ENCODE measurements at places on chromosomes 11 and 22. TPM values are rescaled to one million over a fixed set of nuclear protein-coding genes. Genes with fewer than 3 reads are reported as not detected.

Gene LYVE1
- 1.4 TPM for total RNA-seq

Gene OLFML1
- 0.69 TPM for total RNA-seq

Gene UPB1
- 1.2 TPM for total RNA-seq

Gene TTC36
- total RNA-seq: 0.40 TPM

Gene OR56A1
- total RNA-seq: not detected

Gene CKAP5
- total RNA-seq: 220 TPM

Gene SMIM35
- total RNA-seq: not detected

Gene KRTAP5-11
- not detected for total RNA-seq

Gene MUS81
- total RNA-seq: 25.6 TPM

Gene OR8D4
- not detected for total RNA-seq

Gene CRYBB2
- not detected for total RNA-seq

Gene ASCC2
- total RNA-seq: 26.3 TPM

- DNase-seq: no peak
These were observed 43.2 kb downstream of the NAT10 start for GRCh38 chr11:34148504-34149165.

- no peak for DNase-seq
These were observed 47.6 kb downstream of the LIF start for GRCh38 chr22:30198921-30199320.

DNA sequence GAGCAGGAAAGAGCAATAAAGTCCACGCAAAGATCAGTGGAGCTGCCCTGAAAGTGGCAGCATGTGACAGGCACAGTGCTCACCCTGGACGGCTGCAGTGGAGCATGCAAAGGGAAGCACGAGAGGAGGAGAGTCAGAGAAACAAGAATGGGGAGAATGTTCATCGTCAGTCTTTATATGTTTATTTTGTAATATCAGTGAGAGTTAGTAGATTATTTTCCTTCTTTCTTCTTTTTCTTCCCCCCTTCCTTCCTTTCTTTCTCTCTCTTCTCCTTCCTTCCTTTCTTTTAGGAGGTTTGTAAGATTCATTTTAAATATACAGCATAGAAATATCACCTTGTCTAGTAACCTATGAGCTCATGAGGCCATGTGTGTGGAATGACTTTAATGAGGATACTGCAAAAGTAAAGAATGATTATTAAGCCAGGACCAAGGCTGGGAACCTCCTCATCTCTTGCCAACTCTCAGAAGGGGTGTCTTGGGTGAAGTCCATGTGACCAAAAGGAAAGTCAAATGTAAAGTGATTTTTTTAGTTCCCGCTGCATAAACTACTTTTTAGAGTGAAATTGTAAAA is 321.1 kb downstream of the AASDHPPT start:
- DNase-seq: no peak

DNA sequence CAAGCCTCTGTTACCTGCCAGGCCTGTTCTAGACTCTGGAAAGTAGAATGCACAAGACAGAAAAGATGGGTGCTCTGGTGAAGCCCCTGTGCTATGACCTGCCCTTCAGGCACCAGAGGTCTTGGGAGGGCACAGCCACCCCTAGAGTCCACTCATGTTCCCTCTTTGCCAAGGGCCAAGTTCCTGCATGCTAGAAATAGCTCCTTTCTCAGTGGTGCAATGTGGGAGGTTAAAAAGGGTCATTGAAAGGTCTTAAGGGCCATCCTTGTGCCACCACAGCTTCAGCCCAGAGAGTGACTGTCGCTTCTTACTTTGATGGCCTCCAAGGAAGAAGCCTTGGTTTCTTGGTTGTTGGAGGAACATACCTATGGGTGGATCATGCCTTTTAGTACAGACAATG is 84.6 kb upstream of the PARVA start:
- DNase-seq: no peak

DNA sequence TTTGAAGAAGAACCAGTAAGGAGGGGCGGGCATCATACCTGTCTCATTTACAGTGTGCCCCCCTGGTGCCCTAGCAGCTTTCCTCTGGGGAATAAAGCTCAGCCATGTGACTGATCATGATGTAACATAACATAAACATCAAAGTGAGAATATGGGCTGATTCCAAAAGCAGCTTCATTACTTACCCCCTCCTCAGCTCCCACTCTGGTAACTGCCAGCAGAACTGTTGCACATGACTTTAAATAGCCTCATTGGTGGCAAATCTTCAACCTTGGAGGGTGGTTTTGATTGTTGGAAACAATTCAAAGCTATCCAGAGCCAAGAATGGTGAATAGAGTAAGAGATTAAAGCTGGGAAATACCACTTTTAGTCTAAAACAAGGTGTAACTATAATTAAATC is 384.6 kb downstream of the BUD13 start:
- no peak for DNase-seq

DNA sequence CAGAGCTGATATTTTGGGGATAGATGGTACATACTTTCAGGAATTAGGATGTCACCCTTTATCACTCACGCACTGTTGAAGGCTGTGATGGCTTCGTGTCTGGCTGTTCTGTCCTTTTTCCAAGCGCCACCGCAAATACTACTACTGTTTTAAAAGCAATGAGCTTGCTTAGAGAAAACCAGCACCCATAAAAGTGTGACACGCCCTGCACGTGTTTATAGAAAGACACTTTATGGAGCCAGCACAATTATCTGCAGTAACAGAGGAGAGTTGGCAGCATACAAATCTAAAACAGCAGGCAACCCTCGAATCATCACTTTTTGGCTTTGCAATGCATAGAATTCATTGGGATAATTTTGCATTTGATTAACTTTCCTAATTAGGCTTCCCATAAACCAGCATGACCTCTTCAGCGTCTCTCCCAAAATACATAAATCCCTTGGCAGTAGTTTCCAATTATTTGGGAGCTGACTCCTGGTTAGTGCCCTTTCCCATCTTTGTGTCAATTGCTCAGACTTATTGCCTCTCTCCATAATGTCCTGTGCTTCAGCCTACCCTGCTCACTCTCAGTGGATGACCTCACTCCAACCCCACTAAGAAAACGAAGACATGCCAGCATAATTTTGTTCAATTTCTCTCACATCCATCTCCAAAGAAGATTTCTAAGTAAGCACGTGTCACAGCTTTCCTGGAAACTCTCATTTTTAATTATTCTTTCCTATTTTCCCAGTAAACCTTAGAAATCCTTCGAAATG is 118.7 kb upstream of the LARGE1 start:
- DNase-seq: no peak

DNA sequence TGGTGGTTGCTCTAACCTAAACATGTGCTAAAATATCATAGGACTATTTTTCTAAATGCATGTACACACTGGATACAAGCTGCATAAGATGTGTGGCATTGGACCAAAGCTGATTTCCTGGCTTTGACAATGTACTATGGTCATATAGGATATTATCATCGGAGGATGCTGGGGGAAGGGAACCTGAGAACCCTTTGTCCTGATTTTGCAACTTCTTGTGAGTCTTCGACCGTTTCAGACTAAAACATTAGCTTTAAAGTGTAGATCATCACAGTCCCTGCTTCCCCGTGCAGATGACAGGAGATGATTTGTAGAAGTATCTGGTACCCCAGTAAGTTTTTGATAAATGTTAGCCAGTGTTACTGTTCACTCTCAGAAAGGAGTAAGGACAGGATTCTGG is 554.7 kb downstream of the MIAT start:
- no peak for DNase-seq

GRCh38 chr11:34819740-34820482 is 96.3 kb downstream of the APIP start:
- DNase-seq: no peak

GRCh38 chr22:27993201-27993635 is 74.2 kb upstream of the PITPNB start:
- no peak for DNase-seq

DNA sequence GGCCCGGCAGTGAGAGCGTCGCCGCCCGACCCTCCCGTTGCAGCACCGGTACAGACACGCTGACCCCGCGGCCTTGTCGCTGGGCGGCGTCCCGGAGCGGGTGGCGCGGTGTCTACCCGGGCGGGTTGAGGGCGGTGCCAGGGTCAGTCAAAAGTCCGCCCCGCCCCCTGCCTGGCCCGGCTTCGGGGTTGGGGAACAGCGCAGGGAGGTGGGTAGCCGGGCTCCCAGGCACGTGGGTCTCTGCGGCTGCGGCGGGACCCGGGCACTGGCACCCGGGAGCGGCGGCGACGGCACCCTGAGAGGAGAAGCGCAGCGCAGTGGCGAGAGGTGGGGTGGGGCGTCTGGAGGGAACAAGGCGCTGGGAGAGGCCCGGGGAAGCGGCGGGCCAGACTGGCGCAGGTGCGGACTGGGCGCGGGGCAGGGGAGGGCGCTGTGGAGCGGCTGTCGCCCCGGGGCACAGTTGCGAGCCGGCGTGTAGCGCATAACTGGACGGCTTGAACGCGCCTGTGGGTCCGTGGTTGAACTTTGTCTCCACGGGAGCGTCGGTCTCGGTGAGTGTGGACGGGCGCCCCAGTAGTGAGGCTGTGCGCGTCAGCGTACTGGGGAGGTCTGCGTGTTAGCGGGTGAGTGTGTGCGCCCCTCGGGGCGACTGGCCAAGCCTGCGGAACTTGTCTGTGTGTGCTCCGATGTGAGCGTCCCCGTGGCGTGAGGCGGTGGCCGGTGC is at the start of gene P2RY2:
TSS of gene P2RY2 (plus strand) at position 176 of the 724 bp plus-strand sequence. CDS start 15,879 bp downstream, outside the sequence.
- DNase-seq: peak; percentile 53

DNA sequence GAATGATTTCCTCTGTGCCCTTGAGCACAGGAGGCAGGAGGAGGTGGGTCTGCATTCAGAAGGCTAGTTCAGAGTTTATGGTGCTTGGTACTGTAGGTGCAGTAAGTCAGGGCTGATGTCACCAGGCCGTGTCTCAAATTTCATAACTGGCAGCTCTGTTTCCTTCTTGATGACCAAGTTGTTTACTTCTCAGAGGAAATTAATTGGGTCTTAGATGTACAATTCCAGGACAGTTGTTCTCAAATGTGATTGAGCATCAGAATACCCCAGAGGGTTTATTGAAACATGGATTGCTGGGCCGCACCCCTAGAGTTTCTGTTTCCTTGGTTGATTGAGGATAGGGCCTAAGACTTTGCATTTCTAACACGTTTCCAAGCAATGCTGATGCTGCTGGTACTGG is 6.2 kb downstream of the AMOTL1 start:
- DNase-seq: no peak

DNA sequence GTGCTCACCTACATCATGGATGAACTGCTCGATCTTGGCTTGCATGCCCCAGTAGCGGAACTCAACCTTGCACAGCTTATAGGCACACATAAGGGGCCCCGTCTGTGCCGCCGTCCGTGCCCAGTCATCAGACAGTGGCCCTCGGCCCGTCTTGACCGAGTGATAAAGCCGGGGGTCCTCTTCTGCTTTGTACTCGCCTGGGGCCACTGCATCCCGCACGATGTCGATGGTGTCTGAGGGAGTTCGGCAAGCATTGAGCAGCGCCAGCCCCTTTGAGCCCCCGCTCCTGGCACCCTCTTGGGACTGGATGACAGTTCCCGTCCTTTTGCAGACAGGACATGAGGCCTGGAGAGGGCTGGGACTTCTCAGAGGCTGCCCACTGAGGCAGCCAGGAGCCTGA is 3.3 kb downstream of the PITPNM1 start:
- no peak for DNase-seq

- DNase-seq: no peak
These were observed 30.1 kb upstream of the CAT start for GRCh38 chr11:34408580-34409172.

DNA sequence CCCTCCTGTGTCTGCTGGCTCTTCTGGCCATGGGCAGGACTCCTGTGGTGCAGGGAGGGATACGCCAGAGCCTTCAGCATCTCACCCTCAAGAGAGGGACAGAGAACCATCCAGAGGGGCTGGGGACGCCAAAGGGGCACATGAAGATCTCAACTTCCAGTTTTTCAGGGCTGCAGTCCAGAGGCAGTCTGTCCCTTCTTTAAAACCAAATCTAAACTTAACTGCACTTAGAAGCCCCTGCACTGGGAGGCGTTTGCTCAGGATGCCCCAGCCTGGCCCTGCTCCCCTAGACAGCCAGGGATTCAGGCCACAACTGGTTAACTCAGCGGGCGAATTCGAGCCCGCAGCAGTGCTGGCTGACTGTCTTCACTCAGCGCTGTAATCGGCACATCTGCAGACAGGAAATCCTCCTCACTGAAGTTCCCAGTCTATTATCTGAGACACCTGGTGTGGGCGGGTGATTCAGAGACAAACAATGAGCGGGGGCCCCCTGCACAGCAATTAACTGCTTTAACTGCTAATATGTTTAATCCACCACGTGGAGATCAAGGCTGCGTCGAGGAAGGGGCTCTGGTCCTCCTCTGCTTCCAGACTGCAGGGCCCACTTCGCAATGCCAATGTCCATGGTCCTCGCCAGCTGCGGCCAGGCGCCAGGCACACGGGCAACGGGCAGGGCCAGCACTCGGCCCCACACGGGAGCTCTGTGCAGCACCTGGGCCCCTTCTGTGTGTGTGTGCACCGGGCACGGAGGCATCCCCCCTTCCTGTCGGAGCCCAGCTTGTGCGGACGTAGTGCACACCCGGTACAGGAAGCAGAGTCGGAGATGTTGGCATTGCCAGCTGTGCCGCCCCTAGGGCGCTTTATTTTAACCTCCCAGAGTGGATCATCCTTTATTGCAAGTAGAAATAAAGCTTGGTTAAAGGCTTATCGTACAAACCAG is 36.9 kb upstream of the GNB1L start:
- peak; percentile 71 for DNase-seq

- DNase-seq: no peak
These were observed 70.2 kb upstream of the LMO1 start for GRCh38 chr11:8333811-8334401.

GRCh38 chr11:67312187-67313021 is 9.1 kb downstream of the SSH3 start:
- DNase-seq: no peak

GRCh38 chr11:129440028-129440713 is 64.5 kb downstream of the BARX2 start:
- DNase-seq: peak; percentile 26

- peak; percentile 12 for DNase-seq
These were observed 31.9 kb upstream of the IGLL5 start for GRCh38 chr22:22855617-22856308.

DNA sequence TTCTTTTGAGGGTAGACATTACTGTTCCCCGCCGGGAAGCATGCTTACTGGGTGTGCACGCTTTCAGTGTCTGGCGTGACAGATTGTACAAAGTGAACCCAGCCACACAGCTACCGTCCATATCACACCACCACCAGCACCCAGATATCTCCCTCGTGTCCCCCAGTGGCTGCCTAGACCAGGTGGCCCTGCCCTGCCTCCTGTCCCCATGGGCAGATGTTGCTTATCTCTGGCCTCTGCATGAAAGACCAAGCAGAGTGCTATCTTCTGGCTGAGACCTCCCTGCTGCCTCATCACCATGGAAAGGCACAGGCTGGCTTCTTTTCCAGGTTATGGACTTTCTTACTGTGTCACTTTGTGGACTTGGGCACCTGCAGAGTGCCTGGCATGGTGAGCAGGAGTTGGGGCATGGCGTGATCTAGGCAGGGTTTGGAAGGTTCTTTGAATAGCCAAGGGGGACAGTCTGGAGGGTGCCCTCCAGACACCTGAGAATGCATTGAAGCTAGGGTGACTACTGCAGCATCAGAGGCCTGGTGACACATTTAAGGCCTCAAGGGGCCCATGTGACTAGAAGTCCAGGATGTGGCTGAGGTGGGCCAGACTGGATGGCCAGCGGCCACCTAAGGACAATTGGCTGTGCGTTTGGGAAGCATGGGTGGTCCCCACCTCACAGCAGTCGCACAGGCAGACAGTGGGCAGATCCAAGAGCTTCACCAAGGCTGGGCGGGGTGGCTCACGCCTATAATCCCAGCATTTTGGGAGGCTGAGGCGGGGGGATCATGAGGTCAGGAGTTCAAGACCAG is 4.7 kb downstream of the TANGO2 start:
- no peak for DNase-seq

GRCh38 chr11:122002047-122002446 is 114.0 kb downstream of the BLID start:
- no peak for DNase-seq

- no peak for DNase-seq
These were observed 24.6 kb downstream of the OR10A6 start for GRCh38 chr11:7906481-7906880.

GRCh38 chr11:102794382-102794781 is 3.6 kb downstream of the MMP1 start:
- peak; percentile 44 for DNase-seq
